ENCODE measurements at places on chromosomes 16 and 17.

DNA sequence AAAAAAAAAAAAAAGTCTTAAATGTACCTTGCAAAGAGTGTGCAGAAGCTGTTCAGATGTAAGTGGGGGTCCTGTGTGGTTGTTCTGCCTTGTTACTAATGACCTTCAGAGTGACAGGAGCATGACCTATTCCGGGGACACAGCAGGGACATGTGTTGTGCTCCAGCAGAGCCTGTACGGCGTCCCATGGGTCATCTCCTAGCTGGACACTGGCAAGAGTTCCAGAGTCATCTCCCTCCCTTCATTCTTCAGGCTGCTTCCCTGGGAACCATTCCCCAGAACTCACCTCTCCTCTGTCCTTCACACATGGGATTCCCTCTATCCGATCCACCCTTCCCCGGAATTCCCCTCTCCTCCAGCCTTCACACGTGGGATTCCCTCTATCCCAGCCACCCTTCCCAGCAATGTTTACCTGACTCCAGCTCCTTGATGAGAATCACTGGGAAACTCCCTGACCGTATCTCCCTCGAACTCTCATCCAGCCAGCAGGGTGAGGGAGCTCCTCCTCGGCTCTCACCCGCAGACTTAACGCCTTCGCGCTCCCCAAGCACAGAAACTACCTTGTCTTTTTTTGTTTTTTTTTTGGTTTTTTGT, 85.8 kb downstream of the MRM3 start:
- no peak for DNase-seq

- no peak for DNase-seq
These were observed 14.5 kb downstream of the MSI2 start for GRCh38 chr17:57270801-57271245.

DNA sequence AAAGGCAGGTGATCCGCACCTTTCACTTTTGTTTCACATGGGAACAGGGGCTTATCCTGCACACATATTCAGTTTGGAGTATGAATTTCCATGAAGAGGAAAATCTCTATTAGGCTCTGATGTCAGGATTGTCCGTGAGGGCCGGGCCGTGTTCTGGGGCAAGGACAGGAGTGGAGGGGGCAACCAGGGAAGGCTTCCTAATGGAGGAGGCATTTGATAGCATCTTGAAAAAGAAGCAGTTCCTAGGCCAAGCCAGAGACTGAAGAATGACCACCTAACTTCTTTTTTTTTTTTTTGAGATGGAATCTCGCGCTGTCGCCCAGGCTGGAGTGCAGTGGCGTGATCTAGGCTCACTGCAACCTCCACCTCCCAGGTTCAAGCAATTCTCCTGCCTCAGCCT, 174.2 kb downstream of the SEC14L1 start:
- DNase-seq, result no peak

DNA sequence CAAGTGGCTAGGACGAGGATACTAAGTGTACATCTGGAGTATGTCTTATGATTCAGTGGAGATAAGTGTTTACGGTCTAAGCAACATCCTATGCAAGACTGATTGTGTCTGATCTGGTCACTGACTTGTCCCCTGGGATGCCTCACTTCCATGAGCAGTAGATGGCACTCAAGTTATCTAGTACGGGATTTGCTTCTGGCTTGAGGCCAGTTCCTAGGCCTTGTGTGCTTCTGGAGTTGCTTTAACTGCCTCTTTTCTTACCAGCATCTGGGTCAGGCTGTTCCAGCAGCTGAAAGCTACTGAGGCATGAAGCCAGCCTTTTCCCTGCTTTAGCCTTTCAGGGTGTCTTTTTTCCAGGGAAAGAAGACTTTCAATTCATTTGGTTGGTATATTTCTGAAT, 23.0 kb downstream of the SUPT6H start:
- no peak for DNase-seq

- peak; percentile 65 for DNase-seq
These were observed 12.1 kb downstream of the HSD3B7 start for GRCh38 chr16:30996985-30997724.

GRCh38 chr17:17924131-17924856, 47.9 kb downstream of the TOM1L2 start:
- no peak for DNase-seq

GRCh38 chr16:86041807-86042206, 142.8 kb downstream of the IRF8 start:
- no peak for DNase-seq

- DNase-seq, result no peak
These were observed 25.4 kb upstream of the HELZ start for GRCh38 chr17:67270416-67270815.

GRCh38 chr16:10868596-10869469, 8.2 kb upstream of the CIITA start:
- DNase-seq, result no peak

DNA sequence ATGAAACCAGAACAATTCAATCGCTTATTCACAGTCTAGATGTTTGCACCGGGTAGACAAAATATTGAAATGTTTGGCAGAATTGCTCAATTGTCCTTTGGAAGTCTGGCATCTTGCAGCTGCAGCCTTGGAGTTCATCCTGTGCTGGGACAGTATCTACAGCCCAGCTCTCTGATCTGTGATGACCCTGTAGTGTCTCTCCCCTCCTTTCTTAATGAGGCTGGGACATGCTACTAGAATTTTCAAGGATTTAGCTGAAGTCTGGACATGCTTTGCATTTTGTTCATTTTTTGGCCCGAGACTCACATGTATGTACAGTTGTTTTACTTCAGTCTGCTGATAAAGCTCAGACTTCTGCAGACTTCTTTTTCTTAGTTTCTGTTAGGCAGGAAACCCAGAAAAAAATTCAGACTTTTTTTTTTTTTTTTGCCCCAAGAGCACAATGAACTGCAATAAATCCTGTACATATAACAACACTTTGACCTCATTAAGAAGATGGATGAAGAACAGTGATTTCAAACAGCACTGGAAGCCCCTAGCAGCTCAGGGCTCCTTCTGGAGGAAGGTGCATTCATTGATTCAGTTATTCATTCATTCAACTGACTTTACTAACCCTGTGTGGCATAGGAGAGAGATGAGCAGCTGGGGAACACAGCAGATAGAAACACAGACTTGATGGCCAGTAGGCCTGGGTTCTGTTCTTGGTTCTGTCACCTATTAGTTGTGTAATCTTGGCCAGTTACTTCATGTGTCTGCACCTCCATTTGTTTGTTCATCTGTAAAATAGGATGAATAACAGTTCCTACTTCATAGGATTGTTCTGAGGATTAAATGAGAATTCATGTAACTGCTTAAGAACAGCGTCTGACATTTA, 210.0 kb downstream of the MAP2K4 start:
- DNase-seq, result no peak

- no peak for DNase-seq
These were observed 40.7 kb upstream of the CBFA2T3 start for GRCh38 chr16:89017543-89018281.

DNA sequence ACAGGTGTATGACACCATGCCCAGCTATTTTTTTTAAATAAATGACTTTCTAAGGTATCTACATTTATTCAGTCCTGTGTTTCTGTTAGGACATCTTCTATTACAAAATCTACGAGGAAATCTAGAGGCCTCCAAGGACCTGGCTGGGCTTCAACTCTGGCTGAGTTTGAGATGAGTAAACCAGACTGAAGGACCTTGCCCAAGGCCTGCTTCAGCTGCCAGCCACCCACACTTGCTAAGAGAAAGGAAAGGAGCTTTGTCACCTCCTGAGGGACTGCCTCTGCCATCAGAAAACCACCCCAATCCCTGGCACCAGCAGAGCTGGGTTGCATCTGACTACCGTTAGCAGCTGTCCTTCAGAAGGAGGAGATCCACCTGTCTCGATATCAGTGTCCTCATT, 1.3 kb upstream of the MYO1D start:
- DNase-seq, result no peak

GRCh38 chr17:47324224-47325020, 667 bp downstream of the EFCAB13 start:
- DNase-seq, result peak; percentile 24

GRCh38 chr17:32755045-32755805, 121.7 kb downstream of the MYO1D start:
- no peak for DNase-seq

- no peak for DNase-seq
These were observed 5.3 kb upstream of the HSF5 start for GRCh38 chr17:58493506-58493905.

- DNase-seq, result no peak
These were observed 220.6 kb downstream of the HS3ST4 start for GRCh38 chr16:25912321-25912720.

DNA sequence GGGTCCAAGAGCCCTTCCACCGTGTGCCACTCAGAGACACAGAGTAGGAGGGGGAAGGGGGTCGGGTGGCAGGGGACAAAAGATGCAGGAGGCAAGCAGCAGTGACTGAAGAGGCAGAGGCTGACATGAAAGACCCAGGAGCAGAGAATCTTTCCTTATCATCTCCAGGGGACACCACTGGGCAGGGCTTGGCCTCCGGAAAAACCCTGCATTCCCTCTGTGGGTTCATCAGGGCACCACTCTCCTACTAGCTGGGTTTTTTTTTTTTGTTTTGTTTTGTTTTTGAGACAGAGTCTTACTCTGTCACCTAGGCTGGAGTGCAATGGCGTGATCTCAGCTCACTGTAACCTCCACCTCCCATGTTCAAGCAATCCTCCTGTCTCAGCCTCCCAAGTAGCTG, 2.1 kb upstream of the STX4 start:
- no peak for DNase-seq

DNA sequence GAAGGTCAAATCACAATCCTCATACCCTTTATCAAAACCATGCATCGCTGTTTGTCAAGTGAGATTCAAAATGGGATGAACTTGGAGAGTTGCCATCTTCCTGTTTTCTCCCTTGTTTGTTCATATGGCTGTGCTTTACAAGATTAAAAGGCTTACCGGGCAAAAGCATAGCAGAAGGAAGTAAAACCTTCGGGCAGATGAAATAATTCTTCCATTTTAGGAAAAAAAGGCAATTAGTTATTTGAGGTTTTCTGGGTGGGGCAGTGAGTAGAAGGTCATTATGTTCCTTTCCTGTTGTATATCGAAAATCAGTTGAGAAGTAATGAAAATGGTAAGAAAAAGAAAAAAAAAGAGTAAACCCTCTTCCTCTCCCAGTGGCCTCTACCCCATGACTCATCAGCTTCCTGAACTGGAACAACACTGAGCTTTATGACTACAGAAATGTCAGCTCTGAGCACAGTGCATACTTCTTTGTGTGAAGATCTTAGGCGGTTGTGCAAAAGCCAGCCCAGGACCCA, 369.2 kb downstream of the CDH13 start:
- DNase-seq, result no peak
